ENCODE measurements at places on chromosomes 12 and 14. TPM values are rescaled to one million over a fixed set of nuclear protein-coding genes. Genes with fewer than 3 reads are reported as not detected.

Gene SAMD15
- 2.4 TPM for total RNA-seq

Gene GNB3
- 20.7 TPM for total RNA-seq

Gene PTPRR
- total RNA-seq = 0.22 TPM

Gene GLIPR1
- total RNA-seq = 11.3 TPM

Gene SCN8A
- 5.5 TPM for total RNA-seq

Gene SLC6A15
- total RNA-seq = 9.2 TPM

Gene TBX3
- 1.4 TPM for total RNA-seq

Gene KCNH3
- total RNA-seq = 4.5 TPM

Gene OR4K1
- total RNA-seq = not detected

Gene GPR162
- 23.2 TPM for total RNA-seq

DNA sequence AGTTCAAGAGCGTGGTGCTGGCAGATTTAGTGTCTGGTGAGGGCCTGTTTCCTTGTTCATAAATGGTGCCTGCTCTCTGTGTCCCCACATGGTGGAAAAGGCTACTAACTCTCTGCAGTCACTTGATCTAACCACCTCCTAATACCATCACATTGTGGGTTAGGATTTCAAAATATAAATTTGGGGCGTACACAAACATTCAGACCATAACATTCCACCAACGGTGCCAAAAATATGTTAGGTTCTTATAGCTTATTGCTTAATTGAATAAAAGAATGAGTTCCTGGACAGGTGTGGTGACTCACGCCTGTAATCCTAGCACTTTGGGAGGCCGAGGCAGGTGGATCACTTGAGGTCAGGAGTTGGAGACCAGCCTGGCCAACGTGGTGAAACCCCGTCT is 3.4 kb upstream of the DYRK2 start:
- no peak overlapping the region for H3K27ac ChIP-seq
- H3K4me3 ChIP-seq = no peak overlapping the region
- H3K36me3 ChIP-seq = no peaks in the 10 kb centered on the region

GRCh38 chr12:6369916-6370575 is 5.3 kb downstream of the SCNN1A start:
- no peak for DNase-seq
- H3K4me3 ChIP-seq = no peak overlapping the region
- no peaks in the 10 kb centered on the region for H3K27me3 ChIP-seq
- peaks cover 15% of the 10 kb centered on the region for H3K4me1 ChIP-seq
- H3K27ac ChIP-seq = no peak overlapping the region
- H3K36me3 ChIP-seq = no peaks in the 10 kb centered on the region

DNA sequence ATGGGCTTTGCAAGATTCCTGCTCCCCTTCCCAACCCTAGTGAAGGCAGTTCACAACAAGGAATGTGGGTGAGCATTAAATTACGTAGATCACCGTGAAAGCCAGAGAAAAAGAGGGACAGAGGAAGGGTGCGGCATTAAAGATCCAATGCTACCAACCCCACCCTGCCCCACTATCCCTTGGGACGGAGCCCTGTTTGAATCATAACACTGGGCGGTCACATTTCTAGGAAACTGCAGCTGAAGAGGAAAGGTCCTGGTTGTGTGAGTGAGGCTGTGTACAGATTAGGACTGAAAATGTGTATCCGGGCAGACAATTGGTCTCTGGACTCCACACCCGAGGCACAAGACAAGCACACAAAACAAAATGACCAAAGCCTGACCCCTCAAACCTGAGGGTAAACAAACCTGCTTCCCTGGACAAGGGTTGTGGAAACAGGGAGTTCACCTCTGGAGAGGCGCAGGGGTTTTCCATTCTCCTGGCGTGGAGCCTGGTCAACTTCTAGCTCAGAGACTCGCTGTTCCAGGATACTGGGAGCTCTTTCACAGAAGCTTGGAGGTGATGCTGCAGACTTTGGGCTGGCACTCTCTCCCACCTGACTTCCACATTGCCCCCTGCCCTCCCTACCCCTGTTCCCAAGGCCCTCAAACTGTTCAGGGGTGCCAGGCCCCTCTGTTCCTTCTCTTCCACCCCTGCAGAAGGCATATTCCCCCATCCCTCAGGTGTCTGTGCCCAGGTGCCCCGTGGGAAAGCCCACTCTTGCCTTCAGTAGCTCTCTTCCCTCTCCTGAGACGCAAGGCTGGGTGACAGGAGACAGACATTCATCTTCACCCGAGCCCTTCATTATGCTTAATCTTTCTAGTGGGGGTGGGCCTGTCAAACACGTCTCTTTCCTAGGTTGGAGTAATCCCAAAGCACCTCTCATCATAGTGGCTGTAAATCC is 16.5 kb downstream of the NINJ2 start:
- peaks cover 9% of the 10 kb centered on the region for H3K4me1 ChIP-seq
- H3K27me3 ChIP-seq = no peaks in the 10 kb centered on the region
- H3K36me3 ChIP-seq = no peaks in the 10 kb centered on the region
- no peak for DNase-seq
- no peak overlapping the region for H3K27ac ChIP-seq
- no peak overlapping the region for H3K4me3 ChIP-seq

GRCh38 chr14:23544511-23545447 is 6.8 kb downstream of the ZFHX2 start:
- H3K27me3 ChIP-seq = no peaks in the 10 kb centered on the region
- peak; percentile 55 for DNase-seq
- H3K36me3 ChIP-seq = no peaks in the 10 kb centered on the region
- no peak overlapping the region for H3K27ac ChIP-seq

GRCh38 chr12:63989301-63989845 is 144.9 kb downstream of the SRGAP1 start:
- DNase-seq = no peak
- no peak overlapping the region for H3K27ac ChIP-seq
- H3K27me3 ChIP-seq = no peaks in the 10 kb centered on the region
- H3K4me3 ChIP-seq = no peak overlapping the region
- H3K4me1 ChIP-seq = peaks cover 7% of the 10 kb centered on the region

DNA sequence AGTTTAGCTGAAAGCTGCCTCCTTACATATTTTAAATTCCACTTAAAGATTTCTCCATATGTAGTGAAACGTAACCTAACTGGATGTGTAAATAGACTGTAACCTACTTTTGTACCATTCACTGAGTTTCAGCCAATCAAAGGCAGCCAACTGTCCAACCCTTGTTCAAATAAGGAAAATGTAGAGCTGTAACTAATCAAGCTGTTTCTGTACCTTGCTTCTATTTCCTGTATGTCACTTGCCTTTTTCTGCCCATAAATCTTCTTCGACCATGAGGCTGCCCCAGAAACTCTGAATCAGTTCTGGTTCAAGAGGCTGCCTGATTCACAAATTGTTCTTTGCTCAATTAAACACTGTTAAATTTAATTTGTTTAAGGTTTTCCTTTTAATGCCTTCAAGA is 6.3 kb downstream of the SLC7A8 start:
- peak overlapping the region; percentile 70 for H3K27ac ChIP-seq
- DNase-seq = peak; percentile 81
- no peaks in the 10 kb centered on the region for H3K36me3 ChIP-seq
- no peaks in the 10 kb centered on the region for H3K27me3 ChIP-seq

DNA sequence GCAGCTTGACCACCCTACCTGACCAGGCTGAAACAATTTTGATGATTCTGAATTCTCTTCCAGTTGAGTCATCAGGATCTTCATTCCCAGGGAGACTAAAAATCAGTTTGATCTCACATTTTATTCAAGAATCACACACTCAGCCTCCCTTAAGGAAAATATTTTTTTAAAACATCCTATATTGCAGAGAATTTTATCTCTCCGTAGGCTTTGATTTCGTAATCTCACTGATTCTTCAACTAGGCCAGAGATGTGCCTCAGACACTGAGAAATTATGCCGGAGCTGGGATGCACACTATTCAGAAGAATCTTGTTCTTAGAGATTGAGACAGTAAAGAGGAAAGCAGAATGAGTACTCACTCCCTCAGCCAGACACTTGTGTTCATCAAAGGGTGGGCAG is 7.0 kb upstream of the ANO2 start:
- no peaks in the 10 kb centered on the region for H3K36me3 ChIP-seq
- H3K4me3 ChIP-seq = no peak overlapping the region
- H3K4me1 ChIP-seq = no peaks in the 10 kb centered on the region

GRCh38 chr12:124754949-124755800 is 108.5 kb downstream of the SCARB1 start:
- H3K4me3 ChIP-seq = no peak overlapping the region
- H3K4me1 ChIP-seq = peaks cover 40% of the 10 kb centered on the region
- DNase-seq = peak; percentile 94
- H3K27ac ChIP-seq = peak overlapping the region; percentile 32
- H3K36me3 ChIP-seq = no peaks in the 10 kb centered on the region

GRCh38 chr14:64296561-64296960 is 2.4 kb upstream of the ESR2 start:
- peak; percentile 64 for DNase-seq
- no peaks in the 10 kb centered on the region for H3K27me3 ChIP-seq
- no peak overlapping the region for H3K4me3 ChIP-seq
- H3K27ac ChIP-seq = no peak overlapping the region

DNA sequence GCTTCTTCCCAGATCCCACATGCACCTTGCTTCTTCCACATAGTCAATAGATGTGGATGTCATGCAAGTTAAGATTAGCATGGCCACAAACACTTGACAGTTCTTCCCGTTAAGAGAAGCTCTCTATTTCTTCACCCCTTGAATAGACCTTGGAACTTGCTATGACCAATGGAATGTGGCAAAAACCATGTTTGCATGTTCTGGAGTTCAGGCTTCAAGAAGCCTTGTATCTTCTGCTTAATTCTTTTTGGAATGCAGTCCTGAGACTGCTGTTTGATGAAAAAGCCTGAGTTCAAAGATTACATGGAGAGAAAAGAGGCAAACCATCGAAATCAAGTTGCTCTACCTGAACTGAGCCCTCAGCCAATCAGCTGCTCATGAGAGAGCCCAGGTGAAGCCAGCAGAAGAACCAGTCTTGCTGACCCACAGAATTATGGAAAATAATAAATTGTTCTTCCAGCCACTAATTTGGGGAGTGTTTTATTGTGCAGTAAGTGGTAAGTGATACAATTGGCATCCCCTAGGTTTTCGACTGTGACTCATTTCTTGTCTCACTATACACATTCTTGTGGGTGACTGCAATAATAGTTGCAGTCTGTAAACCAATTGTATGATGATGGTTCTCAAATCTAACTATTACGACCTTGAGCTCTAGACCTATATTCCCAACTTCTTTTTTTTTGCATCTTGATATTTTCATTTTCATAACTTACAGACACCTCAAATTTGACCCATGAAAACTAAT is 12.6 kb downstream of the RASSF9 start:
- no peak for DNase-seq
- no peak overlapping the region for H3K27ac ChIP-seq
- no peak overlapping the region for H3K4me3 ChIP-seq

DNA sequence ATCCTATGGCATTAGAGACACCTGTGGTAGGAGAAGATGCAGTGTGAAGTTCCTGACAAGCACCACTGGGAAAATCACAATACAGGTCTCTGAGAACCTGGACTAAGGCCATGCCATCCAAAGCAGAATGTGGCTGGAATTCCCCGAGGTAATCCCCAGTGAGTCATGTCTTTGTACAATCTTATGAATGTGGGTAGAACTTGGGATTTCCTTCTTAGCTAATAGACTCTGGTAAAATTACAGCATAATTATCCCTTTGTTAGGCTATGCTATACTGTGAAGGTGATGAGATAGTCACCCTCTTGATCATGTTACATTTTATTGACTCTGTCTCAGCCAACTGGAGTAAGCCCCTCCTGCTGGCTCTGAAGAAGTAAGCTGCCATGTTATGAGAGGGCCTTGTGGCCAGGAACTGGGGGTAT is 224.3 kb upstream of the DCN start:
- no peaks in the 10 kb centered on the region for H3K27me3 ChIP-seq
- H3K4me3 ChIP-seq = no peak overlapping the region

- H3K27ac ChIP-seq = no peak overlapping the region
- H3K4me3 ChIP-seq = no peak overlapping the region
- no peaks in the 10 kb centered on the region for H3K27me3 ChIP-seq
- DNase-seq = no peak
Measured at GRCh38 chr14:81859046-81859445, 325.4 kb upstream of the SEL1L start.

GRCh38 chr14:52461721-52462120 is 90.6 kb downstream of the TXNDC16 start:
- H3K4me3 ChIP-seq = no peak overlapping the region
- no peaks in the 10 kb centered on the region for H3K36me3 ChIP-seq
- no peaks in the 10 kb centered on the region for H3K27me3 ChIP-seq
- no peak overlapping the region for H3K27ac ChIP-seq
- no peak for DNase-seq

DNA sequence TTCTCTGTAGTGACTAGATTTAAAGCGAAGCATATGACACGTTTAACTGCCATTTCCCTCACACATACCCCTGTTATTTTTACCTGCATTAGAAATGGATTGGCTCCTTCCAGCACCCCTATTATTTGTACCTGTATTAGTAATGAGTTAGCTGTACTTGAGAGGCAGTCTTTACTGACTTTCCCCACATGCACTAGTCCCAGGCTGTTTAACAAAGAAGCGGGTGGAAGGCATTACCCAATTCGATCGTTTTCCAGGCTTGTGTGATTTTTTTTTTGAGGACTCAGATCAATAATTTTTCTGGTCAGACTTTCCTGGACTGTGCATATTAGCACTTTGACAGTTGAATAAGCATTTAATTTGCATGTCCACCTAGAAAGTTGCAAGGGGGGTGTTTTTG is 46.4 kb downstream of the RAD52 start:
- peaks cover 23% of the 10 kb centered on the region for H3K4me1 ChIP-seq
- H3K36me3 ChIP-seq = peaks cover 59% of the 10 kb centered on the region
- H3K27me3 ChIP-seq = no peaks in the 10 kb centered on the region
- H3K4me3 ChIP-seq = no peak overlapping the region
- H3K27ac ChIP-seq = peak overlapping the region; percentile 47
- DNase-seq = no peak

DNA sequence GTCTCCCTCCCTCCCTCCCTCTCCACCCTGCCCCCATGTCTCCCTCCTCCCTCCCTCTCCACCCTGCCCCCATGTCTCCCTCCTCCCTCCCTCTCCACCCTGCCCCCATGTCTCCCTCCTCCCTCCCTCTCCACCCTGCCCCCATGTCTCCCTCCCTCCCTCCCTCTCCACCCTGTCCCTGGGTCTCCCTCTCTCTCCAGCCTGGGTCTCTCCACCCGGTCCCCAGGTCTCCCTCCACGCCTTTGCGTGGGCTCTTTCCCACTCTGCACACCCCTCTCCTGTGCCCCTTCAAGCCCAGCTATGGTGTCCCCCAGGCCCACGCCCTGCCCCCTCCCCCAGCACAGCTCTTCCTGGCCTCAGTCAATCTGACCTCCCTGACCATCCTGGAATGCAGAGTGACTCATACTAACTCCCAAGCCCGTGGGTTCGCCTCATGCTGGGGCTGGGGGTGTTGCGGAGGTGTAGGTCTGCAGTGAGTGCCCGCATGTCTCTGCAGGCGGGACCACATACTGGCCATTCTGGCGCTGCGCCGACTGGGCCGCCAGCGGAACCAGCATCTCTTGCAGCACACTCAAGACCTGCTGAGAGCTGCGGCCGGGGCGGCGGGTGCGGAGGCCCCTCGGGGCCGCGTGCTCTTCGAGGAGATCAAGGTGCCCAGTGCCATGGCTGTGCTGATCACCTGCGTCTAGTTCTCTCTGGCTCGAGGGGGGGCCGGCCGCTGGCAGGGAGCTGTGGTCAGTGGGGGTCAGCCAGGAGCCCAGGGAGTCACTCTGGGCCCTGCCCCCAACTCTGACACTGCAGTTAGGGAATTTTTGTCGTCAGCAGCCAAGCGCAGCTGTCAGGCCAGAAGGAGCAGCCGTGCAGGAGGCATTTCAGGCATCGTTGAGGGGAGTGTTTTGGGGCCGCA is 13.5 kb upstream of the TNFAIP2 start:
- no peak overlapping the region for H3K4me3 ChIP-seq
- no peak for DNase-seq
- peaks cover under 1% of the 10 kb centered on the region for H3K4me1 ChIP-seq
- H3K27me3 ChIP-seq = peaks cover 1% of the 10 kb centered on the region

Data from A673 (cell line).